Colonic mucosa (tissue), 4 donors: ENCODE measurements at places on chromosomes 6 and 20.

DNA sequence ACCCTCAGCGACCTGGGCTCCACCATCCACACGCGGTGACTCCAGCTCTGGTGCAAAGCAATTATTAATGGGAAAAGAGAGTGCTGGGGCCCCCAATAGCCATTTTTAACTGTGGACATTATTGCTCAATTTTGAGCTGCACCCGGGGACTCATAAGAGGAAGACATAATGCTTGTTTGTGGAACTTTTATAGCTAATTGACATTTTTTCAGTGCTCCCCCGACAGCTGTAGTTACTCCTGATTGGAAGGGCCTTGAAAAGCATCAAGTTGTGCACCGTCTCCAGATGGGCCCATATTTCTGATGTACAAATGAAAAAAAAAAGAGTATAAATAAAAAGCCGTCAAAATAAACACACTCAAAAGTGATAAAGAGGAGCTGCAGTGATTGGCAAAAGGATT is 327.0 kb downstream of the KIF16B start:
- DNase-seq = no peak

DNA sequence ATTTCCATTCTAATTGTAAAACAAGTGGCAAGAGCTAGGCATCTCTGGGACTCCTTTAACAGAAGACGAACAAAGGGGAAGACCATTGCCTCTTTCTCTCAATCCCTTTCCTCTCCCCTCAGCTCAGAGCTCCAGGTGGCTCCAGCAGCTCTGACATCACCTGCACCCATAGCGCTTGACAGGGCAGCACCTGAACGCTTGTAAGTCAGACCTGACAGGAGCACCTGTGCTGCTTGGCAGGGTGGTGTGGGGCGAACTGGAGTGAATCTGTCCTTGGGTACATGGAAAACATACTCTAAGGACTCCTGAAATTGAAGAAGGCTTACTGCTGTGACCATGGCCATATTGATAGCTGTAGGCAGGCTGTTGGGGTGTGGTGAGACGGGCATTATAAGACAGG is 409.5 kb upstream of the AGPAT4 start:
- DNase-seq = no peak

DNA sequence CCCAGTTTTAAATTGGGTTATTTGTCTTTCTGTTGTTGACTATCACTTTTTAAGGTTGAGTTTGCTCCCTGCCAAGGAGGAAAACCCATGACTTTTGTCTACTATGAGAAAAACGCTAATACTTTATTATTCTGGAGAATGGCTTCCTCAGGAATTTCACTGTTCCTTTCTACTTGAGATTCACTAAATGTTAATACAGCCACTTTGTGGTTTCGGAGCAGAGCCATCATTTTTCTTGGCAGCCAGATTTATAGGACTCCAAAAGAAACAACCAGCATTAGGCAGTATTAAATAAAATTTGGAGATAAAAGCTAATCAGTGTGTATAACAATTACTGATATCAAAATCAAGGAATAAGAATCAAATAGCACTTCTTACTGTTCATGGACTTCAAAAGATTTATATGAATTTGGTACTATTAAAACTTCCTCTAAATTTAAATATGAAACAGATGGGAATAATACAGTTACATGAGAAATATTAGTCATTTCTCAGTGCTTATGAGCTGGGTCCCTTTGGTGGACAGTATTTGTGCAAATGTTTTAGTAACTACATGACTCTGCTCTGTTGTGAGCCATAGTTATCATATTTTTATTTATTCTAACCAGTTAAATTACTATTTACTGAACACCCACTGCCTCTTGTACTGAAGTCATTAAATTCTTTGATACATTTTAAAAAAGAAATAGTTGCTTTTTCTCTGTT is 64.1 kb upstream of the FBXO30 start:
- no peak for DNase-seq

GRCh38 chr6:35993150-35993549 is 31.3 kb downstream of the SLC26A8 start:
- DNase-seq = no peak

GRCh38 chr20:47253872-47254271 is 102.6 kb downstream of the ZMYND8 start:
- no peak for DNase-seq

- peak; percentile 38 for DNase-seq
These were observed 117.0 kb downstream of the ERMARD start for GRCh38 chr6:169868458-169868857.

- peak; percentile 61 for DNase-seq
These were observed 163.2 kb downstream of the RALGAPA2 start for GRCh38 chr20:20549267-20549612.

DNA sequence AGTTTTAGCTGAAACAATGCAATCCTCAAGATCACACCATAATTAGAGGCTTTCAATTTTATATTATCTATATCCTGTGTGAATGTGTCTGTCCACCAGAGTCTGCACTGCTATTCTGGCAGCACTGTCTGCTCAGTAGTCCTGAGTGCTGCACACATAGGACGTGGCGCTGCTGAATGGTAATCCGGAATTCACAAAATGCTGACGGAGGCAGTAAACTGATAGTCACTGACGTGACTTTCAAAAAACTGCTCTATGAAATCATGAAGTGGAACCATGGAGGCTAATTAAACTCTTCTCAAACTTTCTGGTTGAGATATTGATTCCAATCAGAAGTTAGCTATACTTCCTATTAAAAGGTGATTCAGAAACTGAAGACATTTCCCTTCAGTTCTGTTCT is 190.8 kb upstream of the NOX3 start:
- DNase-seq = no peak

- no peak for DNase-seq
These were observed 56.3 kb upstream of the CD93 start for GRCh38 chr20:23142162-23143050.

- no peak for DNase-seq
These were observed 6.0 kb upstream of the PRDM1 start for GRCh38 chr6:106079961-106080762.

- no peak for DNase-seq
These were observed 40.2 kb downstream of the PPP1R3G start for GRCh38 chr6:5125152-5126006.

DNA sequence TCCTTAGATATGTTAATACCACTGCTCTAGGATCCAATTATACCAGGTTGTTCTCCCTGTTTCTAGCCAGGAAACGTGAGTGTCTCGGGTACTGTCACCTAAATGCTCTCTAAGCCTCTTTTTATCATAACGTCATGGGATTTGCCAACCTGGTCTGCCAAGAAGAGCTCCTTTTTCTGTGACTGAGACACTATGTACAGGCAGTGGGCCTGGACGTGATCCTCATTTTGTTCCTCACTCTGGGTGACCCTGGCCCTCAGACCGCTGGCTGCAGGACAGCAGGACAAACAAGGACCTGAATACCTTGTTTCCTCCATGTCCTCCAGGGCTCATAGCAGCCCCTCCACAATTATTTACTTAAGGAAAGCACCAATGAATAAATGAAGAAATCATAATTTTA is 69.1 kb downstream of the CD164 start:
- no peak for DNase-seq

- DNase-seq = no peak
These were observed 99.7 kb downstream of the TULP4 start for GRCh38 chr6:158411998-158412397.

- no peak for DNase-seq
These were observed 33.9 kb upstream of the FBXO9 start for GRCh38 chr6:53031281-53031680.

DNA sequence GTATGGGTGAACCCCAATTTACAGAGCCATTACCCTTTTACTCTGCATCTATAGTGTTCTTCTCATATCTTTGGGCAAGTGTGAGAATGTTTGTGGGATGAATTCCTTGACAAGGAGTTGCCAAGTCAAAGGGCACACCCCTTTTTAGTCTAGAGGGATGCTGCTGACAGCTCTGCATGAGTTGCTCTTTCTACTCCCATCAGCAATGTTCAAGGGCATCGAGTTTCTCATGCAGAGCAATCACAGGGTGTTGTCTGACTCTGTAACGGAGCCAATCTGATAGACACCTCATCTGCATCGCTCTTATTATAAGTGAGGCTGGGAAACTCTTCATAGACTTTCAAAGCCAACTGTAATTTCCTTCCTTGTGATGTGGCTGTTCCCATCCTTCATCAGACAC is 77.4 kb downstream of the EDN3 start:
- no peak for DNase-seq

DNA sequence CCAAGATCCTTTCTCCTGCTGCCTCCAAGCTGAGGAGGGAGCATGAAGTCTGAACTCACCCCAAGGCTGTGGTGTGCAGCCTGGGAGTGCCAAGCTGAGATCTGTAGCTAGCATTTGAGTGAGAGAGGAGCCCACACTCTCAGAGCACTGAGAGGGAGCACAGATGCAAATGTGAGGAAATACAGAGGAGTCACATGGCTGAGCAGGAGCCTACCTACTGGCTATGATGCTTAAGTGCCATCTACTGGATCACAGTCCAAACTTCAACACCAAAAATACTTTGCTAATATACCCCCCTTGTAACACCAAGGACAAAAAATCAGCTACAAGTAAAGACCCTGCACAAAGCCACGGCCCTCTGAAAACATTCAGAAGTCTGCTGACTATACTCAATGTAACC is 94.4 kb upstream of the IMPG1 start:
- DNase-seq = no peak

GRCh38 chr20:3328501-3328900 is 79.0 kb downstream of the DNAAF9 start:
- DNase-seq = no peak

DNA sequence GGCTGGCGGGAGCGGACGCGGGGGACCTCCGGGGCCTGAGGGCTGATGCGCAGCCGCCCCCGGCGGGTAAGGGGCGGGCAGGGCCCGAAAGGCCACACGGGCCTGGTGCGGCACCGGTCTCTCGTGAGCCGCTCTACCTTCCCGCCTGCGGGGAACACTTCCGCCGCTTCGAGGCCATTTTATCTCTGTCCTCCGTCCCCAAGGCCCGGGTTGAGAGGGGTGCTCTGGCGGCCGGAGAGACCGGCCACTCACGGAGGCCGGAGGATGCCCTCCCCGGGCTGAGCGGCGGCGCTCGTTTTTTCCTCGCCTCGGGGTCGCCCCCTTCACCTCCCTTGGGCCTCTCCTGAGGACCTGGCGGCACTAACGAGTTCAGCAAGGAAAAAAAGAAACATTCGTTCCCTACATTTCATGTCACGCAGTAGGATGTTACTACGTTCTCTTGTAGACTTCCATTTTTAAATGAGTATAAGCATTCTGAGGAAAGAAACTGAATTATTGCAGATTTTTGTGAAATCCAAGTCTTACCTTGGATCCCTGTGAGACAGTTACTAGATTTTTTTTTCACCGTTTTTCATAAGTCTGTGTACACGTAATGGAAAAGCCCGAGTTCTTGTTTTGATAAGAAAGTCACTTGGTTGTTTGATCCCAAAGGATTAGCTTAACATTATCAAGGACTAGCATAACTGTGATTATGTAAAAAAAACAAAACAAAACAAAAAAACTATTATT is 575 bp downstream of the WTAP start:
- DNase-seq = no peak
